ENCODE measurements at places on chromosomes 12 and 14.

DNA sequence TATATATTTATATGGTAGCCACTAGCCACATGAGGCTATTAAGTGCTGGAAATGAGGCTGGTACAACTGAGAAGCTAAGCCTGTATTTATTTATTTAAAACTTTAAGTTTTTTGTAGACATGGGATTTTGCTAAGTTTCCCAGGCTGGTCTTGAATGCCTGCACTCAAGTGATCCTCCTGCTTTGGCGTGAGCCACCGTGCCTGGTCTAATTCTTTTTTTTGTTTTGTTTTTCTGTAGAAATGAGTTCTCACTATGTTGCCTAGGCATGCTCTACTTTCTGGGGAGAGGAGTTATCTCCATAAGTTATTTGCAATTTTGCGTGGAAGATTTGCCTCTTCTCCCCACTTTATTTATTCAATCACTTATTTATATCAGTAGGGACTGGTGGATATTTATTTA lies 4.8 kb upstream of the SNRNP35 start:
- no peak for DNase-seq

DNA sequence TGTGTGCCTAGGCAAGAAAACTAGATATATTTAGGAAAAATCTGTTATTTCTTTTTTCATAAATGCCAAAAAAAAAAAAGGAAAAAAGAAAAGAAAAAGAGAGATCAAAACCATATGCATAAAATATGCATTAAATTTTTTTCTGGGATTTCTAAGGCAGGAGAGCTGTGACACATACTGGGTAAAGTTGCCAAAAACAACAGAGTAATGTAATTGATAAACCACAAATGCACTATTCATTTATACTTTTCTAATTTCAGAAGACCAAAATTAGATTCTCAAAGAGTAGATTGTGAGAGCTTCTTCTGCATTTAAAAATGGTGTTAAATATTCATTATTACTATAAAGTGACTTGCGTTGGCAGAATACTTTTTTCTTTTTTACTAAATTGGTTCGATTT lies 673.8 kb upstream of the MGAT4C start:
- DNase-seq = no peak

- DNase-seq = peak; percentile 78
These were observed 798 bp downstream of the CCDC198 start for GRCh38 chr14:57492859-57493258.

DNA sequence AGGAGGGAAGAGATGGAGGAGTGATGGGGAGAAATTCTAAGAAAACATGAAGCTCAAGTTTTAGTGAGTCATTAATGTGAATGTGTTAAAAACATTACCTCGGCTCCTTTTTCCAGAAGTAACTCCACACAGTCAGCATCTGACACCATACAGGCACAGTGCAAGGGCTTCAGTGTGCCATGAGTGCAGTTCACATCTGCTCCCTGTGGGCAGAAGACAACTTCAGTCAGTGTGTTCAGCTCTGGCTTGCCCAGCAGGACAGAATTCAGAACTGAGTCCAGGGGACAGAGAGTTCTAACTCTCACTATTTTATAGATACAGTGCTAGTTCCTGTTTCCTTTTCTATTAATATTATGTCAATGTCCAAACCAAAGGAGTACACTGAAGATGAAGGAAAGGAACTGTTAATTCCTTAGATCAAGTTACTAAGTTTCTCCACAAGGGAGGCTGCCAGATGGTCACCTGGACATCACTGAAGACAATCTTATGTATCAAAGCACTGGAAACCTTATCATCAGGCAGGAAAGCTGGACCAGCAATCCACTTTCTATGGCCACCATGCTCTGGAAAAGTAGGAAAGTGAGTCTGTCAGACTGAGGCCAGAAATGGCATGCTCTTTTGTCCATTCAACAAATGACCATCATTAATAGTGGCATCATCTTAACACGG lies 6.1 kb downstream of the ASB8 start:
- no peak for DNase-seq

- DNase-seq = no peak
These were observed 157.4 kb downstream of the KIF26A start for GRCh38 chr14:104295681-104296387.

DNA sequence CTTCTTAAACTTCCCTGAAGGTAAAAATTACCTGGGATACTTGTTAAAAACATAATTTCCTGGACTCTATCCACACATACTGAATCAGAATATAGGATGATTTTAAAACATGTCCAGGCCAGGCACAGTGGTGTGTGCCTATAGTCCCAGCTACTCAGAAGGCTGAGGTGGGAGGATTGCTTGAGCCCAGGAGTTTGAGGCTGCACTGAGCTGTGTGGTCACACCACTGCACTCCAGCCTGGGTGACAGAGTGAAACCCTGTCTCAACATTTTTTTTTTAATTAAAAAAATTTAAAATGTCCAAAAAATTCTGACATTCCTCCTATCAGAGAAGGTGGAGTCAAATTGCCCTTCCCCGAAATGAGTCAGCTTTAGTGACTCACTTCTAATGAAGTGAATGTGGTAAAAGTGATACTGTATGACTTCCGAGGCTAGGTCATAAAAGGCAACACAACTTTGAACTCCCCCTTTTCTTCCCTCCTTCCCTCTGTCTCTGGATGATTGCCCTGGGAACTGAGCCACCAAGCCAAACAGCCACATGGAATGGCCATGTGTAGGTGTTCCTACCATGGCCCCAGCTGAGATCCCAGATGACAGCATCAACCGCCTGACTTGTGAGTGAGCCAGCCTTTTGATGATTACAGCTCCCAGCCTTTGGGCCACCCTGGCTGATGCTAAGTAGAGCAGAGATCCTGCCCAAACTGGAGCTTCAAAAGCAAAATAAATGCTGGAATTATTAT lies 36.3 kb downstream of the LIMA1 start:
- peak; percentile 99 for DNase-seq

DNA sequence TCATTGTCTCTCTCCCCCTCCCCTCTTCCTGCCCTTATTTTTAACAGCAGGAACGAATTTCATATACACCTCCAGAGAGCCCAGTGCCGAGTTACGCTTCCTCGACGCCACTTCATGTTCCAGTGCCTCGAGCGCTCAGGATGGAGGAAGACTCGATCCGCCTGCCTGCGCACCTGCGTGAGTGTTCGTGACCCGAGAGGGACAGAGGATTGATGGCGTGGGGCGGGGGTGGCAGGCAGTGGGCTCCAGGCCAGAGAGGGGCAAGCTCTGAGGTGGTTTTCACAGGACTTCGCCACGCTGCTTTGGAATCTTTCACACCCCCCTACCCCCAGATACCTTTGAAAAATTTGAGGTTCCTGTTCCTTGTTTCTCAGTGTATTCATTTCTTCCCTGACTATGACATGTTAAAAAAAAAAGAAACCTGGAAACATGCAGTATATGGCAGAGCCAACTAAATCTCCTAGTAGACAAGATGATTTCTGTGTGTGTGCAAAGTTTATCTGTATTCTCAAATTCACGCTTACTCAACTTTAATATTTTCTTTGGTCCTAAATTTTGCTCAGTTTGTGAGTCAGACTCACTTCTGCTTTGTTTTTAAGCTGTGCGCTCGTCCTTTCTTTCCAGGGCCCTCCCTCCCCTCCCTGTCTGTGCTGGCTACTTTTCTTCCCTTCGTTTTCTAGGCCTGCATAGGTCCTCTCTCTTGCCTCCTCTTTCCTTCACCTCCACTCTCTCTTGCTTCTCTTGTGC lies 103.1 kb downstream of the ETV6 start:
- no peak for DNase-seq

GRCh38 chr12:91613223-91613779 lies 430.7 kb upstream of the DCN start:
- DNase-seq = no peak

GRCh38 chr14:78790271-78790670 lies 620.1 kb downstream of the NRXN3 start:
- DNase-seq = no peak

- no peak for DNase-seq
These were observed 58.0 kb downstream of the MIA2 start for GRCh38 chr14:39291701-39292100.

DNA sequence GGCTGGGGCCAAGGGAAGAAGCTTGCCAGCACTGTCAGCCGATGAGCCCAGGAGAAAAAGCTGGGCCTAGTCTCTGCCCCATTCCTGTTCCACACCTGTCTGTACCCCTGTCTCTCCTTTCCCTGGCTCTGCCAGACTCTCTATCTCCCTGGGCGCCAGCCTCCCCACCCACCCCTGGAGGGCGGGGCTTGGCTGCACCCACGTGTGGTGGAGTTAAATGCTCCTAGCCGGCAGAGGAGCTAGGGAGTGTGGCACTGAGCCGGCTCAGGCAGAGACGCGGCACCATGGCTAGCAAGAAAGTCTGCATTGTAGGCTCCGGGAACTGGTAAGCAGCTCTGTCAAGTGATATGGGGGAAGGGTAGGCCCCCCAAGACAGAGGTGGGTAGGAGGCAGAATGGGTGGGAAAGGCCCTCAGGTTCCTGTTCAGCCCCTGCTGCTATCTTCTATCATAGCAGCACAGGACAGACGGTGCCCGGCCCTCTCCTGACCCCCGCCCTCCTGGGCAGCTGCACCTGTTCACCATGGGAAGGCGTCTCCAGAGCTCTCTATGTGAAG lies at the start of gene GPD1:
Gene GPD1, plus strand, starts transcription at position 242 of the 555 bp plus-strand sequence. Its CDS starts 43 bp downstream, at position 285.
- peak; percentile 25 for DNase-seq

DNA sequence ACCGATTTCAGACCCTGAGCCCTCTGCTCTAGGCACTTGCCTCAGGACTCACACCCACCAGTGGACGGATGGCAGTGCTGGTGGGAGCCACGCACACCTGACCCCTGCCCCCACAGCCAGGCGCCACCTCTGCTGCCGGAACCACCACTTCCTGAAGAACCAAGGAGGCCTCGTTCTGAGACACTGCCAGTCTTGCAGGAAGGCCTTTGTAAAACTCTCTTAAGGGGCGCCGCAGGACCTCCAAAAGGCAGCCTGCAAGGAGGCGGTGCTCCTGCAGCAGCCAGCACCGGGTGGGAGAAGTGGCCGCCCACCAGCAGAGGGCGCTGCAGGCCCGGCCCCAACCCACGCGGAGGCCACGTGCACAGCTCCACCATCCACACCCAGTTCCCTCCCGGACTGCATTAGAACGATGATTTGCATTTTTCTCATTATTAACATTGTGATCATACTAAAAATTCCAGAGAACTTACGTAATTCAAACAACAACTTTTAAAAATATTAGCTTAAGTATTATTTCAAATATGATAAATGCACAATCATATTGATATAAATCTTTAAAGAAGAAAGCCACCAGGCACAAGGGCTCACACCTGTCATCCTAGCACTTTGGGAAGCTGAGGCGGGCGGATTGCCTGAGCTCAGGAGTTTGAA lies 12.8 kb downstream of the STX2 start:
- peak; percentile 73 for DNase-seq

- no peak for DNase-seq
These were observed 10.5 kb upstream of the KRT73 start for GRCh38 chr12:52628841-52629240.

- no peak for DNase-seq
These were observed 76.8 kb downstream of the TTC9 start for GRCh38 chr14:70718383-70719118.

DNA sequence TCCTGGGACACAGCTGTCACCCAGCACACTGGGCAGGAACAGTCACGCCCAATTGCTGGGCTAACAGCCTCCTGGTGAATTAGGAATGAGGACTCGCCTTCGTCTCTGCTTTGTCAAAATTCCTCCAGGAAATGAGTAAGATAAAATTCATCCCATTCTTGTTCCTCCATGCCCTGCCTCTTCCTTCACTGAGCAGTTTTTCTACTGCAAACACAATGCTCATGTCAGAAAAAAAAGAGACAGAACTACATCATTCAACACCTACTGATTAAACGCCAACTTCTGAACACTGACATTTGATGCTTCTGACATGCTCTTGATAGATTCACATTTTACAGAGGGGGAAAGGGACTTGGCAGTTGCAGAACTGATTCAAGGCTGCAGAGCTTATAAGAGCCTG lies 37.5 kb upstream of the DTX1 start:
- DNase-seq = peak; percentile 18

- peak; percentile 96 for DNase-seq
These were observed 13.0 kb downstream of the ATG14 start for GRCh38 chr14:55398679-55399078.

DNA sequence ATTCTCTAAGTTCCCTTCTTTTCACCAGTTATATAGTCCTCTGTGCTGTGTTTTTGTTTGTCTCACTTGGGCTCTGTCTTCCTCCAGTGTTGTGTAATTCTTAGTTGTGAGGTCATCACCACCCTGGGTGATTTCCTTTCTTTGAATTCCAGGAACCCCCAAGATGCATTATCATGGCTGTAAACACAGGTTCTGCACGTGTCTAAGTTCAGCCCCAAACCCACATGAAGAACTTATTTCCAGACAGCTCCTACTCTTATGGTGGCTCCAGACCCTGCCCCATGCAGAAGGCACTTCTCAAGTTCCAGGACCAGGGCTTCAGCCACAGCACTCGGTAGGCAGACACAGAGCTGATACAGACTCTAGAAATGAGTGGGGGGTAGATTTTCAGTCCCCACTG lies 560.5 kb downstream of the BCL11B start:
- DNase-seq = no peak

DNA sequence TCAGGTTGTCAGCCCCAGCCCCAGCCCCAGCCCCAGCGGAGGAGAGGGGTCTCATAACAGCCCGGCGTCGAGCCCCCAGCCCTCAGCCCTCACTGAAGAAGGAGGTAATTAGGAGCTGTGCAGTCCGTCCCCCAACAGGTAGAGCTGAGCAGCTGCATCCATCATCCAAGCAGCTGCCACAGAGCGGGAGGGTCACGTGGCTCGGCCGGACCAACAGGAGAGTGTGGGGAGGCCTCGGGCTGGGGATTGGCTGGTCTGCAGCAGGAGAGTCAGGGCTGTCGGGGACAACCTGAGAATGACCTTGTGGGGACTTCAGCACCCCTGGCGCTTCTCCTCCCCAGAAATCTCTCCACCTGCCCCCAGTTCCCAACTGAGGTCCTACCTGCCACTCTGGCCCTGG lies 29.6 kb downstream of the SMUG1 start:
- DNase-seq = no peak

GRCh38 chr12:15037091-15037687 lies 64.3 kb downstream of the PDE6H start:
- DNase-seq = no peak

DNA sequence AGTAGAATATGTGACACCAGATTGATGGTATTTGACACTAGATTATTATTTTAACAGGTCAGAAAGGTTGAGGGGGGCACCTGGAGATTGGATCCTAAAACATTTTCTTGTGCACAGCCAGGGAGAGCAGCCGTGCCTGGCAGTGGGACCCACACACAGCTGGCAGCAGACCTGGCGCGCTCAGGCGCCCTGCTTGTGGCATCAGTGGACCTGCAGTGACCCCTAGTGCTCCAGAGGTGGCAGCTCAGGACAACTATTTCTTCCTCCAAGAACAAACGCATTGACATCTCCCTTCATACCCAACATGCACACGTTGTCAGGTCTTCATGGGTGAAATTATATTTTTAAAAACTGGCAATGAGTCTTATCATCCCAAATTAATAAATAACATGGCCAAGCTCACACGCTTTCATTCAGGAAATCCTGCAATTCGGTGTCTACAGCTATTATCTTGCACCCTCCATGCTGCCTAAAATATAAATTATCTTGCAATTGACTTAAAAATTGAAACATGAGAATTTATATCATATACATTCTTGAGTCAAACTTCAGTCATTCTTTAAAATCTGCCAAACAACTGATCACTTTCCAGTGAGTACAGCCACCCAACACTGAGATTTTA lies 7.7 kb upstream of the TMEM132D start:
- DNase-seq = peak; percentile 21

Measured in AG10803 (cell line).